ENCODE measurements at places on chromosomes 2 and 18.

DNA sequence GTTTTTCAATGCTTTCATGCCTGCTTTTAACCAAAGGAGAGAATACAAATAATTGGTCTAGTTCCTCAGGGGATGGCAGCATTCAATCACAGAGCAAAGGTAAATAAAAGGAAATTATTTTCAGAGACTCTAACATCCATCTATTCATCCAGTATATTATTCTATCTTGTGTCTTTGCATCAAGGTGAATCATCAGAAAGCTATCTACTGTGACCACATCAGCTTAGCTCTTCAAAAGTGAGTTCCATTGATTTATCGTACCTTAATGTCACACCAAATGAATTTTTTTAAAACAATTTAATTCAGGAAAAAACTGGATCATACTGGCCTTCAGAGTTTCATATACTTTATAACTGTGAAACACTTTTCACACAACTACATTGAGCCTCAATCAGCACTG, 66.1 kb downstream of the CHN1 start:
- DNase-seq: no peak

DNA sequence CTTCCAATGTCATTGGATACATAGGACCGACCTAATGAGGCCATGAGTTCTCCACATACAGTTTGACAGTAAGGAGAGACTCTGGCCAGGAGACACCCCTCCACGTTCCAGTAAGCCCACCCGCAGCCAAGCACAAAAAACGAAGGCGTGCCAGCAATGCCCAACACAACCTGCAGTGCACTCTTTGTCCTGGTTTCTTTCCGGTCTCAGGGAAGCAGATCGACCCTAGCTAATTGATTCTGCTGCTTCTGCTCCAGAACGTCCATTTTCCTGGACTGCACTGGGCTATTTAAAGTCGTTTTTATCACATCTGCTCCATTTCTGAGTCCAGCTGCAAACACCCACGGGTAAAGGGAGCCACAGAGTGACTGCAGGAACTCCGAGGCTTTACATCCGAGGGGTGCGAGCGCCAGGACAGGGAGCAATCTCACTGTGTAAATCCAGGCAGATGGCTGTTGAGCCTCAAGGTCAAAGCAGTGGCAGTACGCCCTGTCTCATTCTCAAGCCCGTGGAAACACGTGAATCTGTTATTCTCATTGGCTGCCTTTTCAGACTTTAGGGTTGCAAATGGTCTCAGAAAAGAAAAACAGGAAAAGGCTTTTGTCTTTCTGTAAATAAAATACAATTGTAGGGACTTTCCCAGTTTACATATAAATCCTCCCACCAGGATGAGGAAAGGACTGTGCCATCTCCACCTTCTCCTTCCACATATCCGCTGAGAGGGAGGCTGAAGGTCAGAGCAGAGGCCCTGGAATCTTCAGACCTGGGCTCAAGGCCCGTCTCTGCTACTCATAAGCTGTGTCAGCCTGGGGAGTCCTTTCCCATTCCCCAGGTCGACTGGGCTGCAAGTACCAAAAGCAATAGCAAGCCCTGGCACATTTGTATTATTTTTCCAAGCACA, 40.7 kb downstream of the TMEM163 start:
- no peak for DNase-seq

DNA sequence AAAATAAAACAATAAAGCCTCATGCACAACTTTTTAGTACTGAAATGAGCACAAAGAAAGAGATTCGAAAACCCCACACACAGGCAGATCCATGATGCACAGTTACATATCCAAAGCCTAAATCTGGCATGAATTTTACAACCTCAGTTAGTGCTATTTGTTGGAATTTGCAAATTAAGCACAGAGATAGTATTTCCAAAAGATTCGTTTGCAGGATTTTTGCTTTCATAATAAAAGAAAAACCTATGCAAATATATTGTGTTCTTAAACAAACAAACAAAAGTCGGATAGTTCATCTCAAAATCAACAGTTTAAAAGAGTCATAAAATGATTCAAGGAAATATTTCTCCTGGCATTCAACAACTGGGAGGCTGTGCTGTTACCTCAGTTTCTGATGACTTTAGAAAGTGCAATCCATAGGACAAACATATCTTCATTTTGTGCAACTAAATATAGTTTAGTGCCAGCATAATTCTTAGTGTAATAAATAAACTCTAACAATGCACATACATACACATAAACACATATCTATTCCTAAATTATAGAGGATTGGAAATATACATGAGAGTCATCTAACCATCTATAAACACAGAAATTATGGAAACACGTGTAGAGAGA, 10.8 kb downstream of the PAX3 start:
- no peak for DNase-seq

DNA sequence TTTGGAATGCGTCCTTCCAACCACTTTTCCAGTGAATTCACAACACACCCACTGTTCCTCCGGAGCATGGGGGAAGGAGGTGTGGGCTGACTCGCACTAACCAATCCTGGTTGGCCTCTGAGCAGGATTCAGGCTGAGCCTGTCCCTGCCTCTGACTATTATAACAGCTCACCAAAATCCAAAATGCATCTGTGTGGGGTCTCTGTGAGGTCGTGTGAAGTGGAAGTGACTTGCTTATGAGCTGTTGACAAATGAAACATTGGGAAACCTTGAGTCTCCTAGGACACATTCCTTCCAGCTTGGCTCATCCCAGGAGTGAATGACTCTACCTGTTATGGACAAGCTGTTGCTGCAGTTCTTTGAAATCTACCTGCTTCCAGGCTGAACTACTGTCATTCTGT, 1.5 kb downstream of the CIDEA start:
- DNase-seq: no peak

GRCh38 chr18:35241448-35241804, 592 bp downstream of the ZNF397 start:
- no peak for DNase-seq

Data from colonic mucosa (tissue), 4 donors.